NCI-H187 (cell line): ENCODE measurements at places on chromosomes 6 and 20.

GRCh38 chr6:130647246-130647645 is 180.0 kb upstream of the SMLR1 start:
- DNase-seq: no peak

DNA sequence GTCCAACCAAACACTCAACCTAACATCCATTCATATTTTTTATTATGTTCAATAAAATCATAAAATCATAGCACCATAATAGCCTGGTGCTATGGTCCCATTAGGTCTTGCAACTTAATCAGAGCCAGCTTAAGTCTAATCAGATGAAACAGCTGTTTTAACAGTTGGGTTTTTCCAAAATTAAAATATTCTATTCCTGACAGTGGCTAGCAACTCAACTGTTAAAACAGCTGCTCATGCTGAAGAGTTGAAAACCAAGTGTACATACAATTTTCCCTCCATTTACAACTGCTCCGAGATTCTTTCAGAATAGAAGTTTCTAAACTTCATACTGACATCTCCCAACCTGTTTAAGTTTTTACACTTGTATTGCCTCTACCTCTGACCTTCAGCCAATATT is 89.5 kb downstream of the UBE3D start:
- no peak for DNase-seq

- no peak for DNase-seq
These were observed 144.2 kb downstream of the PACRG start for GRCh38 chr6:162871966-162872365.

GRCh38 chr20:40777653-40778052 is 88.6 kb upstream of the MAFB start:
- no peak for DNase-seq

DNA sequence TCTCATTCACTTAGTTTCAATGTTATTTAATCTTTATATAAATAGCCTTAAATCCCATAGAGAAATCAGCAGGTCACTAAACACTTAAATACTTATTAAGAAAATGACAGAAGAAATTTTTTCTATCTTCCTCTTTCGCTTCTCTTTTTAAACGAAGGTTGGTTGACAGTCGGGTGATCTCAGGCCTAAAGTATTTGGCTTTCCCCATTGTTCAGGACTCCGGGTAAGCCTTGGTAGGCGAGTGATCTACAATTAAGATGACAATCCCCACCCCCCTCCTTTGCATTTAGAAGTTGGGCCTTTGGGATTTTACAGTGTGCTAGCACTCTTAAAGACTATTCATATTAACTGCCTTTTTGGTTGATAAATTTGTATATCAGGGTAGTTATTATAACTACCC is 19.7 kb upstream of the UTRN start:
- no peak for DNase-seq

GRCh38 chr20:49642816-49643215 is 70.9 kb downstream of the B4GALT5 start:
- no peak for DNase-seq

GRCh38 chr6:159821726-159822125 is 21.6 kb downstream of the PNLDC1 start:
- DNase-seq: no peak

GRCh38 chr20:22342410-22342809 is 242.0 kb downstream of the FOXA2 start:
- no peak for DNase-seq

- DNase-seq: peak; percentile 39
These were observed 120.7 kb upstream of the ZFP64 start for GRCh38 chr20:52312132-52312729.

DNA sequence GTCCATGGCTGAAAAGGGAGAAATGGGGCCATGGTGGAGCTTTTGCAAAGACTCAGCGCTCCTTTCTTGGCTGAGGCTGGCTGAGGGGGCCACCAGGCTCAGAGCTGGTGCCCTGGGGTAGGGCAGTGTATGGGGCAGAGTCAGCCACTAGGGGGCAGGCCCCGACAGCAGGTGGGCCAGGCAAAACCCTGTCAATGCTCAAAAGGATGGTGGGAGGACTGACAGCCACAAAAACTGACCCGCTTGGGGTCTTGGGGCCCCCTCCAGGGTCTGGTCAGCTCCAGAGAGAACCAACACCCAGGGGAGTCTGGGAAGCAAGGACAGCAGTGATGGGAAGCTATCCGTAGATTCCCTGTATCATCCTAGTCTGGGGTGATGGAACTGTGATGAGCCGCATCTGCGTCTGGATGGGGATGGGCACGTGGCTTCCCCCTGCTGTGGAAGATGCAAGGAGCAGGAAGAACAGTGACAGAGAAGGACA is 306.9 kb downstream of the DHX35 start:
- peak; percentile 19 for DNase-seq

GRCh38 chr20:6006603-6006949 is 47.3 kb downstream of the LRRN4 start:
- no peak for DNase-seq

DNA sequence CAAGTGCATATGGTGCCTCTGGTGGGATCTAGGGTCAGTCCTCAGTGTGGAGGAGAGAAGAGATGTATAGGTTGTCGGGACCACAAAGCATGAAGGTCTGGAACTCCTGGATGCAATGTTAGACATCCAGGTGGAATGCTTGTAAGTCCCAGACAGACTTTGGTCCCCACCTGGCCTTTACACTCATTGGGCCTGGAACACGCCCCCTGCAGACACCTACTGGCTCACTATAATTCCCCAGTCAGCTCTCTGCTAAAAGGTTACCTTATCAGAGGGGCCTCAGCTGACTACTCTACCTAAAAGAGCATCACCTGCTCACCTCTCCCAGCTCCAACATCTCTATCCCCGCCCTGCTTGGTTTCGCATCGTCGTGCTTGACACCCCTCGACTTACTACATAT is 41.7 kb upstream of the SIRPA start:
- DNase-seq: no peak

- DNase-seq: no peak
These were observed 12.2 kb downstream of the LAMA5 start for GRCh38 chr20:62354811-62355341.

DNA sequence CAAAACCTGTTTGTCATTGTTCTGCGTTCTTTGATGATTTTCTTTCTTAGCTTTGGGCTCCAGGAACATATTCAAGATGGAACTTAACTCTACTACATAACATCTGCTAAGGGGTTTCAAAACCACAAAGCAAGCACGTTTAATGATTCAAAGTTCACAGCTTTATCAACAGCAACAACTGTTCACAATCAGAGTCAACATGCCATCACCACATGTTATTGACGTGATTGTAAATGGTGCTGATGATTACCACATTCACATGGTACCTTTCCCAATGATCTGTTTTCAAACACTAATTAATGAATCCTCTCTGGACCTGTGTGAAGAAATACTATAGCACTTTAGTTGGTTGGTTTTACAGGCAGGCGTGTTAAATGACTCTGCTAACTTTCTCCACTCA is 180.6 kb upstream of the CEP162 start:
- DNase-seq: no peak

DNA sequence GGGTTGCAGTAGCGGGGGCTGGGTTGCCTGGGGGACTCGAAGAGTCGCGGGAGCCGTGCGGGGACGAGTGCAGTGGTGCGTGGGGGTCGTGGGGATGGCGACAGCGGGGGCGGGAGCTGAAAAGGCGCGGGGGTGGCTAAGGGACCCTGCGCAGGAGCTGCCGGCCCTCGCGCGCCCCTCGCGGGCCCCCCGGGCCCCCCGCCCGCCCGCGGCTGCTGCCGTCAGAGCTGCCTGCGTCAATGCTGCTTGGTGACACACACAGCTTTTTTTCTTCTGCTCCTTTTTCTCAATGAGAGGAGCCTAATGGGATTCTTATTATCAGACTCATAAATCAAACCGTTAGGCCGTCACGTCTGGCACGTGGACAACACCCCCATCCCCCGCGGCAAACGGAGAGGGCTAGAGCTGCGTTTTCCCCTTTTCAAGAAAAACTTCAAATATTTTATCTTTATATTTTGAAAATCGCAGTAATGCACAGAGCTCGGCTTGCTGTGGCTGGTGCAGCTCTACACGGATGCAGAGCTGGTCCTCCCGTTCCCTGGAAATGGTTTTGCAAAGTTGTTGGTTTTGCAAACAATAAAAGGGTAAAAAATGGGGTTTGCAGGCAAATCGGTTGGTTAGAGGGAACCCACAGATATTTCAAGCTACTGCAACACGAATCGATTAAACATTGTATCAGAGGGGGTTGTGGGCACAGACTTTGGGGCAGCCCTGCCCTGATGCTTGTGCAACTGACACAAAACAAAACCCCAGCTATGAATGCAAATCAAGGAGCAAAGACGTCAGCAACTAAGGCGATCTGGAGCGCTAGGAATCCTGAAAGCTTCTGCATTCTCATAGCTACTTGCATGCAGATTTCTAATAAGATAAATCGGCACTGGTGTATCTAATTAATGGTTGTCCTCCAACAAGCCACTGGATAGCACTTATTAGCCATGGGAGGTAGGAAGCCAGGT is 161.4 kb downstream of the TBXT start:
- DNase-seq: no peak

DNA sequence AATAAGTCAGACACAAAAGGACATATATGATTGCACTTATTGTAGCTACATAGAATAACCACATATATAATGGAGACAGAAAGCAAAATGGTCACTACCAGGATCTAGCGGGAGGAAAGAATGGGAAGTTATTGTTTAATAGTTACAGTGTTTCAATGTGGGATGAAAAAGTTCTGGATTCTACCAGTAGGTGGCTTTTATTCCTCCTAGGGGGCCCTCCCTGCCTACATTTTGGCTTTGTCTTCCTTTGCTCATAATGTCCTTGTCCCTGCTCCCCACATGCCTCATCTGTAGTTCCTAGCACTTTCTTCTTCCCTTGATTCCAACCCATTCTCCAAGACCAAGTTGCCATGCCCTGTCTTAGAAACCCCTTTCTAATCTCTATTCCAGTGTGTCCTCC is 16.3 kb downstream of the ZNF133 start:
- DNase-seq: no peak

DNA sequence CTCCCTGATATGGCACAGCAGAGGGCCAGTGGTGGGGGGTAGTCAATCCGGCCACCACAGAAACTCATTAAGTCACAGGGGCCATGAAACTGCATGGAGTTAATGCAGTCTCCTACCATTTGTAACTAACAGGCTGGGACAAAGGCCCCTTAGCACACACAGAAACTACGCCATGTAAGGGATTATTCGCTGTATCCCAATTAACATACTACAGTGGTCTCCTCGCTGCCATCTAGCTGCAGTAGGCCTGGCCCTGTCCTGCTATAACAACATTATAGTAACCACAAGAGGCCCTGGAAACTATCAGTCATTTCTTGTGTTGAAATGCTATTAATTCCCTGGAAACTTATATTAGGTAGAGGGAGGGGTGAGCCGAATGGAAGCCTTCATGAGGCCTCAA is 72.3 kb upstream of the CCN2 start:
- no peak for DNase-seq

- no peak for DNase-seq
These were observed 135.8 kb downstream of the KIF16B start for GRCh38 chr20:16437387-16437996.

DNA sequence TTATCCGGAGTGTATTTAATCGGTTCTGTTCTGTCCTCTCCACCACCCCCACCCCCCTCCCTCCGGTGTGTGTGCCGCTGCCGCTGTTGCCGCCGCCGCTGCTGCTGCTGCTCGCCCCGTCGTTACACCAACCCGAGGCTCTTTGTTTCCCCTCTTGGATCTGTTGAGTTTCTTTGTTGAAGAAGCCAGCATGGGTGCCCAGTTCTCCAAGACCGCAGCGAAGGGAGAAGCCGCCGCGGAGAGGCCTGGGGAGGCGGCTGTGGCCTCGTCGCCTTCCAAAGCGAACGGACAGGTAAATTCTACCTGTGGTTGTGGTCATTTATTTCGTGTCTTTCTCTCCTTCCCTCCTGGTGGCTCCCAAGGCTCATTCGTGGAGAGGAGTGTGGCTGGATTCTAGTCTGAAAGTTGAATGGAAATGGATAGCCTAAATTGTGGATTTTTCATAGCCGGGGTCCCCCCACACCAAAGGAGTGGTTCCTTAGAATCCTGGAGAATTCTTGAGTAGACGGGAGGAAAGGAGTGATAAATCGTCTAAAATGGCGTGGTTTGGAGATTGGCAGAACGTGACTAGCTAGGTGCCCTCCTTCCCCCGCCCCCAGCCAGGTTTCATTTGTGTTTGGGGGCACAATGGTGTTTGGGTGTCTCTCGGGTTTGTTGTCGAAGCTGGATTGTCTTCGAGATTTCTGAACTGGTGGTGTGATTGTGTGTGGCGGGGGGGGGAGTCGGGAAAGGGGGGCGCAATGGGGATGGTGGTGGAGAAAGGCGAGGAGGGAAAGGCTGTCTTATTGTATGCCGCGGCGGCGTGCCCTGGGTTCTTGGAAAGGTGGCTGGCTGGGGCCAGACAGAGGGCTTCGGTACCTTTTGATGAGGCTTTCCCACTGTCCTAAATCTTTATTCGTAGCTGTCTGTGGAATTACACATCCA is 673 bp downstream of the MARCKS start:
- peak; percentile 81 for DNase-seq

DNA sequence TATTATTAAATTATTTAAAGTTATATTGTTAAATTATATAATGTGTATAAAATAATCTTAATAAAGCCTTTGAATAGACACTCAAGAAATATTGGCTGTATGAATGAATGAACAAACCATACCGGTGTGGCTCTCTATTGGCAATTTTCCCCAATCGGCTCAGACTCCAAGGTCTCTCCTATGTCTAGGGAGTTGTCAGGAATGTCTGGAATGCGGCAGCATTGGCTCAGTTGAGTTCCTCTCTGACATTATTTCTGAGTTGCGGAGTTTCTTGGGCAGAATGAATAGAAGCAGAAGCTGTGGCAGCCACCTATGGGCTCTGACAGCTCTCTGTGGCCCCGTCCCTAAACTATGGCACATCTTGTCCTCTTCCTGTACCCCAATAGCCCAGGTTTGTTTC is 111.0 kb downstream of the SOBP start:
- DNase-seq: no peak

DNA sequence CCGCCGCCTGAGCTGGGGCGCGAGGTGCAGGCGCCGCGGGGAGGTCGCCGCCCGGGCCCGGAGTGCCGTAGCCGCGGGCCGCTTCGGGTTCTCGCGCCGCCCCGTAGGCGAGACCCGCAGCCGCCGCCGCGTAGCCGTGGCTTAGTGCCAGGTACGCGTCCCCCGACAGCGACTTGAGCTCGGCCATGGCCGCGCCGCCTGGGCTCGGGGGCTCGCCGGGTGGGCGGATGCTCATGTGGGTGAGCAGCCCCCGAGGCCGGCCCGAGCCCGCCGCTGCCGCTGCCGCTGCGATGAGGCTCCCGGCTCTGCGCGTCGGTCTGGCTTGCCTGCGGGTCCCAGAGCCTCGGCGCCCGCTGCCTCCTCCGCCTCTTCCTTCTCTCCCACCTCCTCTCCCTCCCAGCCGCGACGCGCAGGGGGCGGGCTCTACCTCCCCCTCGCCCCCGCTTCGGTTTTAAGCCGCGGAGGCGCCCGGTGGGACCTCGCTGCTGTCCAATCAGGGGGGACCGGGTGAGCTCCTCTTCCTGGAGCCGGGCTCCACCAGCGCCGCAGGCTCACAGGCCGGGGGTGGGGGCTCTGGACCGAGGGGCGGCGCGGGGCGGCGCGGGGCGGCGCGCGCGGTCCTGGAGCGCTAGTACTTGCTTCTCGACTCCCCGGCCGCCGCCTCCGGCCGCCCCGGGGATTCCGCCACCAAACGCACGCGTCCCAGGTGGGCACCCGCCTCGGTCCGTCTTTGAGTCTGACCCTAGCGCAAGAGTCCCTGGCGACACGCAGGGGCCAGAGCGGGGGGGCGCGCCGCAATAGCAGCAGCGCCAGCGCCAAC is at the start of gene BHLHE23:
BHLHE23 (minus strand) TSS at position 425 of the 820 bp plus-strand sequence; CDS start at position 235, 190 bp downstream.
- DNase-seq: no peak
